Activated T-cell treated with anti-CD3 and anti-CD28 coated beads for 1 hour (primary cell): ENCODE measurements at places on chromosomes 12 and 14.
A peak's percentile ranks its signal among the peaks of the same experiment; 100 is the strongest.

DNA sequence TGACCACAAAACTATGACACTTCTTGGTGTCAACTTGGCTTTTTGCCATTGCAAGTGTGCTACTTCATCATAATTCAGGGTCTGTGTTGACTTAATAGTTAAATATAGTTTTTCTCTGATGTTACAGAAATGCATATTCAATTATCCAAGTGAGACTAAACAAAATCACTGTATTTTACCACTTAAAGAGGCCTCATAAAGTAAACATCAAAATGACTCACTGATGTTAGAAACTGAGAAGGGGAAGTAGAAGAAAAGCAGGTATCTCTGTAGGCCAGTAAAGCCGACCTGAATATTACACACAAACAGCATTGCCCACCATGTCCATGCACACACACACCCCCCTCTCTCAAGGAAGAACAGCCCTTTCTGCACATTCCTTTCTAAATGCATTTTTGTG, 55.4 kb downstream of the RPAP3 start:
- no peak for DNase-seq

DNA sequence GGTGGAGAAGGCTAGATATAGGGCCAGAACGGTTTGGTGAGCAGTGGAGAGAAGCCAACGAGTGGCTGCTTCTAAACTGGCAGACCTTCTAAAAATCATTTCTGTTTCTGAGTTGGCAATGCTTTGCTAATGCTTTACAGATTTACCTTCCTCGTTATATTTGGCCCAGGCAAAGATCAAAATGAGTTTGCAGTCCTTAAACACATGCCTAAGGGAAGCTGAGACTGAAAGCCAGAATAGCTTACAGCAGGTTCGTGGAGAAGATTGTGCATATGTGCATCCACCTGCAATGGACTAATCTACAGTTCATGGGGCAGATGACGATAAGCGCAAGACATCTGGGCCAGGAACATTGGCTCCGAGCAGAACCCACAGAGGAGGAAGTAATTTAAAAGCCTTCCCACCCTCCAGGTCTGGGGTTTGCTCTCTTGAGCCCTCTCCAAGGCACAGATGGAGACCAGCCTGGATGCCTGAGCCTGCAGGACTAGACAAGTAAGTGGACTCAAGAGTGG, 99.4 kb downstream of the NINJ2 start:
- no peak for DNase-seq

- DNase-seq: no peak
These were observed 13.9 kb upstream of the EGLN3 start for GRCh38 chr14:33964599-33965317.

GRCh38 chr14:70013271-70013873, 134.2 kb downstream of the SMOC1 start:
- DNase-seq: no peak

- no peak for DNase-seq
These were observed 155.3 kb upstream of the CCDC196 start for GRCh38 chr14:66330916-66331315.

DNA sequence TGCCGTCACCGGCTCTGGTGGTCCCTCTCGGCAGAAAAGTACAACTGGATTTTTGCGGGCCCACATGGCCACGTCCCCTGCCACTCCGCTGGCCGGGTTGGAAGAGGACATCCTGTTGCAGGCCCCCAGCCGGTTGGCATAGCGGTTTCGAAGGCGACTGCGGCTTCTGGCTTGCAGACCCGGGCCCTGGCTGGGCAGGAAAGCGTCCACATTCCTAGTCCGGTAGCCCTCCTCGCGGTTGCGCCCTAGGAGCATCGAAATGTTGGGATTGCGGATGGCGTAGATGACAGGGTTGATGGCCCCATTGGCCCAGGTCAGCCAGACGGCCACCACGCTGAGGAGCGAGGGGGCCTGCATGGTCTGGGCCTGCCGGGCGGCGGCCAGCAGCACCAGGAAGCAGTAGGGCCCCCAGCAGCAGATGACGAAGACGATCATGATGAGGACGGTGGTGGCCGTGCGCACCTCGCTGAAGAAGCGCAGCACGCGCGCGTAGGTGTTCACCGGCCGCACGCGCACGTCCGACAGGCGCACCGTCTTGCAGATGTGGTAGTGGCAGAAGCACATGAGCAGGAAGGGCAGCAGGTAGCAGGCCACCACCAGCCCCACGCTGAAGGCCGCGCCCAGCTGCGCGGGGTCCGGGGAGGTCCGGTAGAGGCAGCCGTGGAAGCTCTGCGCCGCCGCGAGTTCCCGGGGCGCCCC, 1.2 kb downstream of the GPR135 start:
- no peak for DNase-seq

DNA sequence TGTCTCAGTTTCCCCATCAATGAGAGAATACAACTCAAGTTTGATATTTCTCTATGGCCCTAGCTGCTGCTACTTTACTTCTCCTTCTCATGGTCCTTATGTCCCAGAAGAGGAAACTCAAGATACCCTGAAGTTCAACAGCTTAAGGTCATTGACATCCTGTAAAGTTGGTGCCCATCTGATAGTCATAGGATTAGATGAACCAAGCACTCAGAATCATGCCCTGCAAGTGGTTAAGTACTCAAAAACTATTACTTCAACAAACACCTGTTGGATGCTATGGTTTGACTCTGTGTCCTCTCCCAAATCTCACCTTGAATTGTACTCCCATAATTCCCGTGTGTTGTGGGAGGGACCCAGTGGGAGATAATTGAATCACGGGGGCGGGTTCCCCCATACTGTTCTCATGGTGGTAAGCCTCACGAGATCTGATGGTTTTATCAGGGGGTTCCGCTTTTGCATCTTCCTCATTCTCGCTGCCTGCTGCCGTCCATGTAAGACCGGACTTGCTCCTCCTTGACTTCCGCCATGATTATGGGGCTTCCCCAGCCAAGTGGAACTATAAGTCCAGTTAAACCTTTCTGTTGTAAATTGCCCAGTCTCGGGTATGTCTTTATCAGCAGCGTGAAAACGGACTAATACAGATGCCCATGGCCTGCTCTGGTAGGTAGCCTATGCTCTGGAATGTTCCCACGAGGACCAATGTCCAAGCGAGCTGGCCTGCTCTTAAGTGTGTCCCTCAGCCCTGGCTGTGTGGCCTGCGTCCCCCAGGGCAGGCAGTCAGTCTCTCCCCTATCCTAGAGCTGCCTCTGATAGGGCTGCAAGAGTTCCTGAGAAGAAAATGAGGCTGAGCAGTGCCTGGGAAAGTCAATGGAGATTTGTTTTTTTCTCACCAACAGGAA, 18.1 kb downstream of the CAMKK2 start:
- no peak for DNase-seq

GRCh38 chr14:65548878-65549277, 136.3 kb downstream of the FUT8 start:
- DNase-seq: no peak

GRCh38 chr14:68547305-68548193, 245.3 kb downstream of the ZFP36L1 start:
- no peak for DNase-seq

DNA sequence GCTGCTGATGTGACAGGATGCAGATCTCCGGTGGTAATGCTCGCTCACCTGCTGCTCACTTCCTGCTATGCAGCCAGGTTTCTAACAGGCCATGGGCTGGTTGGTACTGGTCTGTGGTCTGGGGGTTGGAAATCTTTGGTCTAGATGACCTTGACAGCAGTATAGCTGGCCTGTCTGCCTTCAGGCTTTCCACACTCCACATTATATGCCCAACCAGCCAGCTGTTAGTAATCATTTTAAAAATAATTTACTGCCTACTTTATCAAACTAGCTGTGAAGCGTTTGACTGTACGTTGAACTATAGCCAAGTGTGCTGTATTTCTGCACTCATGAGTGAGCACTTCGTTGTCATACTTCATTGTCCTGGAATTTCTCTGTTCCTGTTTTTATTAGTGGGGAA, 424.0 kb upstream of the GARIN6 start:
- DNase-seq: no peak

GRCh38 chr12:14387219-14387871, 21.9 kb downstream of the ATF7IP start:
- no peak for DNase-seq

- DNase-seq: no peak
These were observed 908.8 kb downstream of the VRK1 start for GRCh38 chr14:97705976-97706375.

DNA sequence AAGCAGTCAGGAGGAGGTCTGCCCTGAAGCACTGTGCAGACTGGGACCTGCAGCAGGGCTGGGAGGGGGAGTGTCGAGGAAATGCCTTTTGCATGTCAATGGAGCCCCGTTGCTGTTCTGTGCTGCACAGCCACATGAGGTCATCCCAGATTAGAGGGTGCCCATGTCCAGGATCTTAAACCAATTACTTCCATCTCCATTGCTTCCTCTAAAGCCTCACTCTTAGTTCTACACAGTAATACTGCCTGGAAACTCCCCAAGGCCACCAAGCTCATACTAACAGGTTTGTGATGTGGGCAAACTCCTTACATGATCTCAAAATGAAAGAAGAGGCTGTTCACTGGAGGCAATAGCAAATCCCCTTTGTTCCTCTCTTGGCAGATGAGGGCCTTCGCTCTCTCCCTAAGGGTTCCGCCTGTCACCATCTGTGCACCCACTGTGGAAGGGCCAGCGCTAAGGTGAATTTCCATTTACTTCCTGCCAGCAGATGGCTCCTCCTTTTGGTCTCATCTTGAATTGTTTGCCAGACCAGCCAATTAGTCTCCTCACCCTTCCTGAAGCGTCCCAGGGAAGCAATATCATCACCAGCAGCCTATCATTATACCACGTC, 35.4 kb upstream of the LTA4H start:
- no peak for DNase-seq

- no peak for DNase-seq
These were observed 1.9 kb downstream of the ARHGDIB start for GRCh38 chr12:14959463-14959862.

GRCh38 chr12:128790221-128790620, 33.5 kb downstream of the SLC15A4 start:
- DNase-seq: no peak

DNA sequence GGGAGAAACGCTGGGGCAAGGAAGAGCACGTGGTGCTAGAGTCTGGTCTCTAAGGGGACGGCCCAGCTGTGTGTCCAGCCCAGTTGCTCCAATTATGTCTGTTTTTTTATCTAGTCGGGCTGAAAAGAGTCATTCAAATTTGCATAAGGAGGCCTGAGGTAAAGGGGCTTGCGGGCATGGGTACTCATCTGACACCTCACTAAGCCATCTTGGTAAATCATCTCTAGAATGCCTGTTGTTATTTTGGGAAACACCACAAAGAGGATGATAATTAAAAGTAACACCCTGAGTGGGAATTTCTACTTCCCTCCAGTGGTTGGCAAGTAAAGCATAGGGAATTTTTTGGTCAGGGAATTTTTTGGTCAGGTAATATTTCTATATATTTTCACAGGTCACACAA, 196.1 kb upstream of the ALG10B start:
- DNase-seq: no peak

GRCh38 chr14:36900846-36901245, 239.2 kb downstream of the PAX9 start:
- DNase-seq: no peak

- DNase-seq: peak; percentile 63
These were observed 2.7 kb downstream of the CMTM5 start for GRCh38 chr14:23379366-23380196.

DNA sequence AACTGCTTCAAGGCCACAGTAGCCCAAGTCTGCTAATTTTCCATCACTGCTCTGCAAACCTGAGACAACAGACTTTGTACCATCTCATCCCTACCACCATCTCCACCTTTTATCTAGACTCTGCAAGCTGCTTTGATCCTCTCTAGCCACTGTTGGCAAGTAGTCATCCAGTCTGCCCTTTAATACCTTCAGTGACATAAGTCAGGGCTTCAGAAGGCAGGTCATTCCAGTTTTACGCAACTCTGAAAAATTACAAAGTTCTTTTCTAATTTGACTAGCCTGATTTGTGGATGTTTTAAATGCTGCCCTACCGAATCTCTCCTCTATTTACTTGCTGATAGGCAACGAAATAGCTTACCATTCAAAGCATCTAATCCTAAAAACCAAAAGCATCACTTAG, 2.8 kb downstream of the FERMT2 start:
- DNase-seq: no peak

DNA sequence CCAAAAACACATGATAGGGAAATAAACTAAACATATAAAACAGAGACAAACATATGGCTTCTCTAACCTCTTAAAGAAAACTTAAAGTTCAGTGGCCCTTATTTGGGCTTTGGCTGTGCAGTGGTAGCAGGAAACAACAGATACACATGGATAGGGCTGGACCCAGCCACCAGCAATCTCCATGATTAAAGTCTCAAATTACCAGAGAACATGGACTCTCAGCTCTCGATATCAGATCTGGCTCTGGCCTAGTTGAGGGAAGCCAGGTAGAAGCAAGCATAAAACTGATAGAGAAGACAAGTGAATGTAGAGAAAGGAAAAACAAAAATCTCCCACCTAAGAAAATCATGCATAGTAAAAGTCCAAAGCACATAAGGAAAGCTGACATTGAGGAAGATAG, 164.8 kb downstream of the ITPR2 start:
- DNase-seq: no peak

GRCh38 chr12:4449851-4450221, 4.2 kb upstream of the FGF6 start:
- DNase-seq: no peak

DNA sequence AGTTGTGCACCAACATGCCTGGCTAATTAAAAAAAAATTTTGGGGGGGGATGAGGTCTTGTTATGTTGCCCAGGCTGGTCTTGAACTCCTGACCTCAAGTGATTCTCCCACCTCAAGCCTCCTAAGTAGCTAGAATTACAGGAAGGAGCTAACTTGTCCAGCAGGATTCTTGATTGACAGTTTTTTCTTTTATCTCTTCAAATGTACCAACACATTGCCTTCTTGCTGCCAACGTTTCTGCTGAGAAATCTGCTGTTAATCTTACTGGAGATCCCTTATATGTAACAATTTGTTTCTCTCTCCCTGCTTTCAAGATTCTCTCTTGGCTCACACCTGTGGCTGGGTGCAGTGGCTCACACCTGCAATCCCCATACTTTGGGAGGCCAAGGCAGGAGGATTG, 22.4 kb upstream of the MARK3 start:
- DNase-seq: no peak

GRCh38 chr14:89701211-89702043, 253.1 kb downstream of the EFCAB11 start:
- DNase-seq: peak; percentile 78

GRCh38 chr14:104346608-104347007, 208.2 kb downstream of the KIF26A start:
- no peak for DNase-seq

DNA sequence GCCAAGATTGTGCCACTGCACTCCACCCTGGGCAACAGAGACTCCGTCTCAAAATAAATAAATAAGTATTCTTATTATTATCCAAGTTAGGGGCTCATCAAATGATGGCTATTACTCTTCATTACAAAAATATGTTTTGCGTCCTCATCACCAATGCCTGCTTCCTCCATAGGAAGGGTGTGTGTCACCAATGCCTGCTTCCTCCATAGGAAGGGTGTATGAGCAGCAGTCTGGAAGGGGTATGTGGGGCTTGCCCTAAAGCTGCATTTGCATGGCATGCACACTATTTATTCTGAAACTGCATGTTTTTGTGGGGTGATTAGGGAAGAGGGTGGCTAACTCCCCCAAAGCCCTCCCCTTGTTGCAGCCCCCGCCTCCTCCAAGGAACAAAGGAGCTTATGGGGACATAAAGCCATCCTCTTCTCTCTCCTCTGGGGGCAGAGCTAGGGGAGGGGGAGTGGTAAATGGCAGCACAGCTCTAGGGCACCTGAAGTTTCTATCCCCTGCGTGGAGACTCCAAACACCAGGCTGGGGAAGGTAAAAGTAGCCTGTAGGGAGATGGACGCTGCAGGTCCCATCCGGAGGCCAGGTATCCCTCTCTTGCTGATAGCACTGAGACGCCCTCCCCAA, 1.3 kb downstream of the CAMKK2 start:
- DNase-seq: no peak
